ENCODE measurements at places on chromosomes 4 and X.

DNA sequence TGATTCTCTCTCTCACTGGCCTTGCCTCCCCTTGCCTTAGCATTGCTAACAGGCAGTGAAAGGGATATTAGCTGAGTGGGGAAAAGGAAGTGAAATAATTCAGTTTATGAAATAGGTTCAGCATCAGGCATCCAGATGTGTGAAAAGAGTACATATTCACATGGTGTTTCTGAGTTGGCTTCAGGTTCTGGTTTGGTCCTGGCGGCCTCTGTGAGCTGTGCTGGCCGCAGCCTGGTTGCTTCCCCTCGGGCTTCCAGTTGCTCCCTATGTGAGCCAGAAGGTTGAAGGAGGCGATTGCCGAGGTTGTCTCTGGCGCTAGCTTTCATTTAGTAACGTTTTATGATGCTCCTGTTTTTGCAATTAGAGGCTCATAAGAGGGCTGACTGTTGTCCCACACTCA is 99.1 kb upstream of the TLR2 start:
- no peak for DNase-seq

GRCh38 chr4:139951021-139951420 is 203.0 kb downstream of the MAML3 start:
- DNase-seq: peak; percentile 67

DNA sequence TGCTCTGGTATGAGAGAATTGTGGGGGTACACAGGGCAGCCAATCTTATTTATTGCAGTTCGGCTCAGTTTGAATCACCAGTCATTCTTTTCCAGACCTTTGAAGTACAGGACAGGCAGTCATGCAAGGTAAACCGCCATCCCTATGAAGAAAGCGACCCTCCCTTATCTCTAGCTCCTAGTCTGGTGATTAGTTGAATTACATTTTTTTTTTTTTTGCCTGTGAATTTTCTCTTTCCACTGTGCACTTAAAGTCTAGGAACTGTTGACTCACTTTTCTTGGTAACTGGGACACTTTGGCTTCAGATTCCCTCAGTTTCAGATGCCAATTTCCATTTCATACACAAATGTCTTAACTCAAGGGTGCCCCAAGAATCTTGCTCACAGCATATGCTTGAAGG is 82.4 kb upstream of the FAM9C start:
- DNase-seq: peak; percentile 55

- no peak for DNase-seq
These were observed 131.5 kb upstream of the CENPE start for GRCh38 chr4:103329642-103330041.

- DNase-seq: no peak
These were observed 22.8 kb upstream of the SH3RF1 start for GRCh38 chr4:169293343-169294176.

GRCh38 chr4:65343342-65343741 is 326.9 kb downstream of the EPHA5 start:
- DNase-seq: no peak

- DNase-seq: peak; percentile 69
These were observed 6.2 kb upstream of the DCAF8L2 start for GRCh38 chrX:27583976-27584375.

DNA sequence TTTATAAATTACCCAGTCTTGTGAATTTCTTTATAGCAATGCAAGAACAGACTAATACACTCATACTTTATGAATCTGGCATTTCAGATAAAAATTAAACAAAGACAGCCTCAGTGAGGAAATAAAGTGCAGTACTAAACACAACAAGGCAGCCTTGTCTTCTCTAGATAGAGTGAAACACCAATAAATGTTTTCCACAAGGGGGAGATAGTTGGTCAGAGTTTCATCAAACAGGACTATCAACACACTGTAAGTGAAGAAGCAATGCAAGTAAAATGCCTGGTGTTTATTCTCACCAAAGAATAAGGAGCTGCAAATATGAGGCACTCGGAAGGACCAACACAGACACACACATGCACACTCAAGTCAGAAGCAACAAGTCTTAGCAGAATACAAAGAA is 62.8 kb downstream of the FAM9B start:
- peak; percentile 15 for DNase-seq

DNA sequence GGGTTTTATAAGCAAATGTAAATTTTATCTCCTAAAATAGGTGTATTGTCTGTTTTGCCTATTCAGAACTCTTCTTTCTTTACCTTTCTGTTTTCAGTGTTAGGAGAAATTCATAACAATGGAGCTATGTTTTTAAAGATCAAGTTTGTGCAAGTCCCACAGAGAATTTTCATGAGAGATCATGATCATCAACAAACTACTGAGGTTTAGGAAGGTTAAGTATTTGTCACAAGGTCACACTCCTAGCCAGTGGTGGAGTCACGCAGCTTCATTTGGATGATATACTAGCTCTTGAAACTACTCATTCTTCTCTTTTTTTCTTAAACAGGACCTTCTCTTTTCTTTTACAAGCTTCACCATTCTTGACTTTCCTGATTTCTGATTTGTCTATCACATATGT is 892.6 kb upstream of the FRG1 start:
- DNase-seq: no peak

- DNase-seq: no peak
These were observed 50.2 kb upstream of the MAMLD1 start for GRCh38 chrX:150312931-150313330.

GRCh38 chr4:98620087-98620784 is 38.2 kb downstream of the TSPAN5 start:
- no peak for DNase-seq

- DNase-seq: no peak
These were observed at the start of gene P2RY8 for GRCh38 chrX:1537031-1537715. Gene P2RY8 (minus strand): TSS chrX:1537185. CDS start chrX:1466558, 70,627 bp downstream.

DNA sequence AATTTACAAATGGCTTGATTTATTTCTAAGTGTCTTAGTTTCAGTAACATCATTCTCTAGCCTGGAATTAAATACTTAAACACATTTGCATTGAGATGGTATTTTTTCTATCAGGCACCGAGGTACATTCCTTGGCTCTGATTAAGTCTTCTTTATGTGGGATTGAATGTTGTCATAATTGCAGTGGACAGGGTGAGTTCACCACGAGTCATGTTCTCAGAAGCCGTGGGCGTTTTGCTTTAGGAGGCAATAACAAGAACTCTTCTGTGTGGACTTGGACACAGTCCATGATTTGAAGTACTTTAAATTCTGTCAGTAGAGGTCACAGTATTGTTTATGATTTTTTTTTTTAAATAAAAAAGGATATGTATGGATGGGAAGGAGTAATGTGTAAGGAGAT is 57.1 kb upstream of the EFHC2 start:
- peak; percentile 95 for DNase-seq

GRCh38 chr4:156517546-156517945 is 454.1 kb downstream of the PDGFC start:
- DNase-seq: no peak

GRCh38 chrX:47247206-47247998 is 14.6 kb downstream of the USP11 start:
- peak; percentile 67 for DNase-seq

DNA sequence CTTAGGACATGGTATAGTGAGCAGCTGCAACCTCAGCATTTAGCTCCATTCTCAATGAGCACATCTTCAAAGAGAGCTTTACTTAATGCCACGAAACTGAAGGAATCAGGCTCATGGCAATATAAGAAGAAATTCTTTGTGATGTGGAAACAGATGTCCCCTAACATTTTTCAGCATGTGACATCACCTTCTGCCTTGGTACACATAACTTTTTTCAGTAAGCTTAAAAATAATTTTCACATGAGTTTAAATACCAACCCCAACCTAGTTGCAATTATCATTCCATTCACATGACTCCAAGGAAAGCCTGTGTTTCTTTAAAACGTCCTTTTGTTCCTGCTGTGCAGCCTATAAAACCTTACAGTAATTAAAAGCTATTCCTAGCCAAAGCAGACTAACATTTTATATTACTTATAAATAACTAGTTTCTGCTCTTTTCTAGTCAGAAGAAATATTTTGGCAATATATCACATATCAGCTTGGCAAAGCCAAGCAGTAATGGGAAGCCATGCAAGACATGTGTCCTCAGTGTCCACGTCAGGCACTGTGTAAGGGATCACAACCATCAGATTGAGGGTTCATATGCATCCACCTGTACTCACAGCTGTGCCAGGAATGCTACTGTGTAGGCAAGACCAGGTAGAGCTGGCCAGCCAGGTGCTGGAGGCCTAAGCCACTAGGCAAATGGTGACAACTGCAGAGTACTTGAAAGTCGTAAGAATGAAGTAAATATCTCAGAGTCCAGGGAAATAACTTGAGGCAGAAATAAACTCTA is 466.6 kb downstream of the INPP4B start:
- peak; percentile 94 for DNase-seq

DNA sequence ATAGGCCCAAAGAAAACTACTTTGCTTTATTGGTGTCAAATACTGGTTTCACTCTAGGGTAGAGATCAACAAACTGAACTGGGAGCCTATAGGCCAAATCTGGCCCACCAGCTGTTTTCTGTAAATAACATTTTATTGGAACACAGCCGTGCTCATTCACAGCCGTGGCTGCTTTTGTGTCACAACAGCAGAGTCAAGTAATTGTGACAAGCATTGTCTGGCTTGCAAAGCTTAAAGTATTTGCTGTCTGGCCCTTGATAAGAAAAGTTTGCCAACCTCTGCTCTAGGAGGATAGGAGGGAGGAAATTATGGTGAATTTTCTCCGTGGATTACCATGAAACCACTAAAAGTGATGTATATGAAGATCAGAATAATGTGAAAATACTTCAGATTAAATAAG is 53.4 kb downstream of the GPAT3 start:
- DNase-seq: no peak

- no peak for DNase-seq
These were observed 117.9 kb downstream of the CPZ start for GRCh38 chr4:8710416-8710815.

- DNase-seq: no peak
These were observed 244.6 kb upstream of the BOD1L1 start for GRCh38 chr4:13872155-13872554.

- DNase-seq: no peak
These were observed 140.2 kb upstream of the LDB2 start for GRCh38 chr4:17038510-17039176.

DNA sequence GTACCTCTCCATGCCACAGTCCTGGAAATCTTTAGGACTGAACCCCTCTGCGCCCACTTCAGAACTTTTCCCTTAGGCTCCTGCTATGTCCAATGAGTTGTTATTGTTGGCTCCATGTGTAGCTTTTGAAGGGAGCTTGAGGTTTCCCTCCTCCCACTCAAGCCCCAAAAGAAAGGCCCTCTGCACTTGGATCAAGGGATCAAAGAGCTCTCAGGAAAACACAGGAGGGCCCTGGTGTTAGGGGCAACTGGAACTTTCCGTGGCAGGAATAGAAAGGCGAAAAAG is 135.0 kb downstream of the RASL11B start:
- DNase-seq: peak; percentile 39

Data from astrocyte (in vitro differentiated cells and primary cell).